Endothelial cell (in vitro differentiated cells): ENCODE measurements at places on chromosomes 2 and 18.

GRCh38 chr2:82139979-82140611, 1835.5 kb upstream of the LRRTM1 start:
- no peak for DNase-seq

DNA sequence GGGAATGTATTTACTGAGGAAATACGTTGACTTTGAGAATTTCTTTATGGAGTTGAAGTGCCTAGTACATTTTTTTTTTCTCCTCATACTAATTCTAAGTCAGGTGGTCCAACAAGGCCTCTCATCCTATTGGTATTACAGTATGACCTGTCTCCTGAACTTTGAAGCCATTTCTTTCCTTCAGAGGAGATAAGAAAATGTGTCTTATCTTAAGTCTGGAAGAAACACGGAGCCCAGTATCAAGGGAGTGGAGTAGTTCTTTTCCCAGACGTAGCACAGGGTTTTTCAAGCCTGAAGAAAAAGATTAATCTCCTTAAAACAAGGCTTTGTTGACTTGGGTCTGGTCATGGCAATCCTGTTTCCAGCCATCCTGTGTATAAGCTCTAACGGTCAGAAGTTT, 11.6 kb upstream of the CPS1 start:
- DNase-seq = no peak

GRCh38 chr18:45958027-45958426, 9.1 kb downstream of the EPG5 start:
- no peak for DNase-seq

- no peak for DNase-seq
Measured at GRCh38 chr2:190817082-190817481, 63.5 kb upstream of the GLS start.

- peak; percentile 74 for DNase-seq
Measured at GRCh38 chr2:111702119-111702803, 181.7 kb downstream of the ANAPC1 start.

- DNase-seq = no peak
Measured at GRCh38 chr2:234158812-234159211, 108.3 kb downstream of the SPP2 start.

DNA sequence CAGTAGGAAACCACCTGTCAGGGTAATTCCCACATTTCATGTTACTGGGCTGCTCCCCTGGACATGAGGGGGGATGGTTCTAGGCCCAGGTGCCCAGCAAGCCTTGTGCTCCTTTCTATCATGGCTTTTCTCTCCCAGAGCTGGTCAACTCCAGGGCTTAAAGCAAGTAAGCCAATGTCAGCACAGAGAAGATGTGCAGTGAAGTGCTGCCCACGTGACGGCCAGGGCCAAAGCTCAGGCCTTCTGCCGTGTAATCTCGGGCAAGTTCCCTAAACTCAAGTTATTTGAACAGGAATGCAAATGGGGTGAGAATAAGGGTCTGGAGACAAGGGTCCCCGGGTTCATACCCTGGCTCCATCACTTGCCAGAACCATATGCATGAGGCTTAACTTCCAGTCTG, 16.5 kb downstream of the SFXN5 start:
- DNase-seq = no peak

DNA sequence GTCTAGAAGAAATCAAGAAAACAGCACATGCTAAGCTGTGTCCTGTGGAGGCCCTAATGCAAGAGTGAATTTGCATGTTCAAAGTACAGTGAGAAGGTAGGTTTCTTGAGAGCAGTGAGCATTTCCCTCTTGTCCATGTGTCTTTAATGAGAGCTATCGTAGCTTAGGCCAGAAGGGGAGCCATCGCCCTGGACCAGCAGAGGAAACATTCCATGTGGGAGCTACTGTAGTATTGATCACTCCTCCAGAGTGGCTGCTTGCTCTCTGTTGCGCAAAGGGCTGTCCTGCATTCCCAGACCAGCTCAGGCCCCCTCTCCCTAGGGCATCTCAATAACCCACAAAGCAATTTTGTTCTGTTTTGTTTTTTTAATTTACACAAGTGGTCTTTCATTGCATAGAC, 950.1 kb downstream of the CNTNAP5 start:
- no peak for DNase-seq

DNA sequence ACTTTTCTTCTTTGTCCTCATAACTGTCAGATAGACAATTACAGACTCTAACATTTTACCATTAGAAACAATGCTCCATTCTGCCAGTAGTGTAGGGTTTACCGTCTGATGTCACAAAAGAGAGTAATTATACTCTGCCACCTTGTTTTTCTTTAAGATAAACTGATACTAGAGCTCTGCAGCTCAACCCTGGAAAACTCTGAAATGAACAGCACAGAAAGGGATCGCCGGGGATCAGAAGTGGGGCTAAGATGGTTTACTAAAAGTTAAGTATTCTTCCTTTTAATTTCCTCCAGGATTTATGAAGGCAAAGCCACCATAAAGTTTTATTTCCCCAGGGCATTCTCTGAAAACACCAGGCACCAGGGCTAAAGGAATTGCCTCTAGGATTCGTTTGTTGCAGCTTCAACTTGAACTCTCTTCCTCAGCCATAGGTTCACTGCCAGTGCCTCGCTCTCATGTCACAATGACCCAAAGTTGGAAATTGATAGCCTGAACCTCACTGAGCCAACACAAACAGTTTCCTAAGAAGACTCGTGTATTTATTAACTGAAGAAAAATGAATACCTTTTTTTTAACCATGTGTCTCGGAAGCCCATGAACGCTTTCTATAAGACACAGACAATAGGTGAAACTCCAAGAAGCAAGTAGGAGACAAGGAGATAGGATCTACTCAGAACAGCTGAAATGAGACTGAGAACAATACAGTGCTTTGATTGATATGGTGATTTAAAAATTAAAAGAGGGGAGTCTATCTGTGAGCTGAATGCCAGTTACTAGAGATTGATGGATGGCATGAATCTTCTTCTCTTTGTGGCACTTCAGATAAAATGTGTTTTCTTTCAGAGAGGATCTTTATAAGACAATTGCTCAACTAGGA, 121.5 kb upstream of the SPATS2L start:
- DNase-seq = no peak

DNA sequence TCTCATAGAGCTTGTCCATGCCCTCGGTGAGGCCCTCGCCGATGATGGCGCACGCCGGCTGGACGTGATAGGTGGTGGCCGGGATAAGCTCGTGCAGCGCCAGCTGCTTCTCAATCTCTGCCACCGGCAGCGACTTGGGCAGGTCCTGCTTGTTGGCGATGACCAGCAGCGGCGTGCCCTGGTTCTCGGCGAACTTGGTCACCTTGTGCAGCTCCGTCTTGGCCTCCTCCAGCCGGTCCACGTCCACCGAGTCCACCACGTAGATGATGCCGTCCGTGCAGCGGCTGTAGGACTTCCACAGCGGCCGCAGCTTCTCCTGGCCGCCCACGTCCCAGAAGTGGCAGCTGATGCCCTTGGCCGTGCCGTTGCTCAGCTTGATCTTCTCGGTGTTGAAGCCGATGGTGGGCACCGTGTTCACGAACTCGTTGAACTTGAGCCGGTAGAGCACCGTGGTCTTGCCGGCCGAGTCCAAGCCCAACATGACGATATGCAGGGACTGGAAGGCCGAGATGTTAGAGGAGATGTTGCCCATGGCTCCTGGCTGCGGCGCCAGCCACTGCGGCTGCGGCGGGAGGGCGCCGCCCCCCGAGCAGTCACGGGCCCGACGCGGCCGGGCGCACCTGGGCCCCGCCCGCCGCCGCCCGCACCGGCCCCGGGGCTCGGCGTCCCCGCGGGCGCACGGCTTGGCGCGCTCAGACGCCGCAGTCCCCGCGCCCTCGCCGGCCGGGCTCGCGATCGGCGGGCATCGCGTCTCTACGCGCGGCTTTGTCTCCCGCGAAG, 636 bp downstream of the ARL4C start:
- DNase-seq = peak; percentile 31
